T-helper 1 cell (primary cell): ENCODE measurements at places on chromosomes 5 and 9.

DNA sequence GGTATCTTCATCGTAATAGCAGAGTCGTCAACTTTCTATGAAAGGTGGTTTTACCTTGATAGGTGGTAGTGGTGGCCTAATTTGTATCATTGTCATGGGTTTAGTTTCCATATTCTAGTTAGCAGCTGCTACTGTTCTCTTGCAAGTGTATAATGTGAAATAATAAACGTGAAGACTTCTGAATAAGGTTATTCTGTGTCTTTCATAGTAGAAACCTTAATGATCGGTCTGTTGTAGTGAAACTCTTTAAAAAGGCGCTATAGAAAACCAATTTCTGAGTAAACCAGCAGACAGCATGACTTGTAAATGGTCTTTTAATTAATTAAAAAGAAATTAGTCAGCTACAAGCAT lies 1.6 kb downstream of the SET start:
- no peak for DNase-seq

DNA sequence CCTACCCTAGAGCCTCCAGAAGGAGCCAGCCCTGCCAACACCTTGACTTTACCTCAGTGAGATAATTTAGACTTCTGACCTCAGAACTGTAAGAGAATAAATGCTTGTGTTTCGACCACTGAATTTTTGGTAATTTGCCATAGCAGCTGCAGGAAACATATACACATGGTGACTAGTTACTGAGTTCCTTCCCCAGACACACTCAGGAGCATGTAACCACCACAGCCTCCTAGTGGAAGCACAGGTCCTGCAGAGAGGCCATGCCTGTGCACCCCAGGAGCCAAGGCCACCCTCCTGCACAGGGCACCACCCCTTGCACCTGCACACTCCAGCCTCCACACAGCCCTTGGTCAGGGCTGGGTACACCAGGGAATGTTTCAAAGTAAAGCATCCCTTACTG lies 7.6 kb upstream of the CAMSAP1 start:
- DNase-seq, result no peak

DNA sequence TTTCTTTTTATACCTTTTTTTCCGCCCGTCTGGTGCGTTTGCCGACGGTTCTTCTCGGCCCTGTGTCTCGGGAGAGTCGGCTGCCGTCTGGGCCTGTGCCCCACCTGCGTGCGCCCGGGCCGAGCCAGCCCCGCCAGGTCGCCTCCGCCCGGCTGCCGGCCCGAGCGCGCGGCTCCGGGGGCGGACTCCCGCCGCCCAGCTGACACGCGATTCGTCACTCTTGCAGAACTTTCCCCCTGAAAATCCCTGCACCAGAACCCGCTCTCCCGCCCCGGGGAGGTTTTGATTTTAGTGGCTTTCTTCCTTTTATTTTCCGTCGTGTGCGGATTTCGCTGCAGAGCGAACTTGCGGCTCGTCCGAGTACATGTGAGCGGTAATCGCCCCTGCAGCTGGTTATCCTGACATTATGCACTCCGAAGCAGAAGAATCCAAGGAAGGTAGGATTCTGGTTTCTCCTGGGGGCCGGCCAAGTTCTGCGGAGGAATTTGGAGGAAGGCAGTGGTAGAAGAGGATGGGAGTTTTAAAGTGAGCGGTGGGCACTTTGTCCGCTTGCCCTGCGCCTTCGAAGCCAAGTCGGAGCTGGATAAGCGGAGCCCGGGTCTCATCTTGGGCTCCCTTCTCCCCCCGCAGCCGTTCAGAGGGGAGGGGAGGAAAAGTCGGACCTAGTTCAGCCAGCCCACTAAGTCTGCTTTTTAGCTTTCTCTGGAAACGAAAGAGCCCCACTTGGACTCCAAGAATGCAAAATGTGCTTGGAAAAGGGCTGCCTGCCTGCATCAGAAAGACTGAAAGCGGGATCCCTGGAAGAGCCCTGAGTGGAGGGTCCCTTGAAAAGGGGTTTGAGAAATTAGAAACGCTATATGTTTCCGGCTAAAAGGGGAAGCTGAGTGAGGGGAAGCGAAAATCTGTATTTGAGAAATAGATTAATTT lies at the start of gene TNFAIP8:
TNFAIP8 (plus strand) TSS at position 335 of the 927 bp plus-strand sequence; CDS start at position 407, 72 bp downstream.
- peak; percentile 62 for DNase-seq

- no peak for DNase-seq
These were observed 63.7 kb downstream of the SLC1A1 start for GRCh38 chr9:4553951-4554381.

GRCh38 chr9:65437724-65438123 lies 152.7 kb upstream of the FOXD4L5 start:
- no peak for DNase-seq

DNA sequence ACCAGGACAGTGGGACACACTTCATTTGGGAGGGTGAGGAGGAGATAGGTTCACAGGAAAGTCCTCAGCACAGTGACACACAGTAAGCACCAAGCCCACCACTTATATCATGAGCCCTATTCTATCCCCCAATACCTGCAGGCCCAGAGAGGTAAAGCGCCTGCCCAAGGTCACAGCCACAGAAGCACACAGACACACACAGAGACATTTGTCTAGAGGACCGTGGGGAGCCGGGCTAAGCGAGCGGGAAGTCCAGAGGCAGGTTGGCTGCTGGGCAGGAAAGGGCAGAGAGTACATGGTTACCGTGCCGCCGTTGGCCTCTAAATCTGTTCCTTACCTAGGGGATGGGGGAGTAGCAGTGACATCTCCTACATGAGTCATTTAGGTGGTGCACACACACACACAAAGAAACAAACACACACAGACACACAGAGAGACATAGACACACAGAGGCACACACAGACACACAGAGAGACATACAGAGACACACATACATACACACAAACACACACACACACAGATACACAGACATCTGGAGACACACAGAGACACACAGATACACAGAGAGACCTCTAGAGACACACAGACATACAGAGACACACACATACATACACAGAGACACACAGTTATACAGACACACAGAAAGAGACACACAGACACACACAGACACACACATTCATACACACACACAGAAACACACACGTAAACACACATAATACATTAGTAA lies 15.9 kb upstream of the DUSP1 start:
- DNase-seq, result no peak

DNA sequence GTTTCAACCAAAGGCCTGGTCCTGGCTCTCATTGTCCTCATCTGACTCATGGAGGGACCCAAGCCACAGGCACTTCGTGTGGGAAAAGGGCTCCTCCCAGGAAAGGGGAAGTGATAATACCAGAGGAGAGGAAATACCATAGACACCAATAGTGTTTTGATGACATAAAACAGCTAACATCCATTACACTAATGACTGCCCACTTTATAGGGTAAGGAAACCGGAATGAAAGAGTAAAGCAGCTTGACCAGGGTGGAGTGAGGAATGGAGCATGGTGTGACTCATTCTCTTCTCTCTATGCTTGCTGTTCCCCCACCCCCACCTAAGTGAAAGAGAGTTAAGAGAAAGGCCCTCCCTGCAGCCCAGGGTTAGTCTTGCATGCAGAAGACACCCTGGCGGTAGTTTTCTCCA lies 67.4 kb upstream of the HRH2 start:
- DNase-seq, result no peak

DNA sequence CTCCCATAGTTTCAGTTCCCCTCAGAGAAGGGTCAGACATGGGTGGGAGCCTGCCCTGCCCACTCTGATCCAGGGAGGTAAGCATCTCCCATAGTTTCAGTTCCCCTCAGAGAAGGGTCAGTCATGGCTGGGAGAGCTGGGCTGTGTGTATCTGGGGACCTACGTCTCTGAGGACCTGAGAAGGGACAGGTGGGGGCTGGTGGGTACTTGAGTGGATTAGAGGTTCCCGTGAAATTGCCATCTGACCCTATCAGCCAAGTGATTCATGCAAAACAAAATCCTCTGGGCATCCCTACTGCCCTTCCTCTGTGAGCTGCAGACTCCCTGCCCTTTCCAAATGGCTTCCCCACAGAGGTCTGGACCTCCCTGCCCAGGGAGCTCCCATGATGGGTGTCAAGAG lies 3.9 kb downstream of the ENHO start:
- DNase-seq, result no peak

DNA sequence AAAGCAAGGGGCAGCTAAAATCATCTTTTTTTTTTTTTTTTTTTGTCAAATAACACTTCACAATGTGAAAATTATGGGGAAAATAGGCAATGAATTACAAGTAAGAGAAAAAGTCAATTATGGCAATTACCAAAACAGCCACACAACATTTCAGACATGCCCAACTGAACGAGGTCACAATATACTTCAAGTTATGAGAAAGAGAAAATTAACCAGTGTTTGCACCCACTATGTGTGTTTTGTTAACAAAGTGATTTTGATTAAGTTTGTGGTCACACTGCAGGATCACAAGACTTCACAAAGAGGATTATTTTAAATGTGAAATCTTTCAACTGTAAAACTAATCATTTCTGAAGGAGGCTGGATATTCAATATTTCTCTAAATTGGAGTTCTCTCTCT lies 1032.8 kb upstream of the DMAC1 start:
- DNase-seq, result no peak

GRCh38 chr5:132052520-132052919 lies 7.9 kb upstream of the IL3 start:
- no peak for DNase-seq

GRCh38 chr5:112219000-112219399 lies 200.1 kb downstream of the EPB41L4A start:
- DNase-seq, result no peak

- DNase-seq, result no peak
These were observed 154.1 kb upstream of the EFNA5 start for GRCh38 chr5:107824821-107825220.

DNA sequence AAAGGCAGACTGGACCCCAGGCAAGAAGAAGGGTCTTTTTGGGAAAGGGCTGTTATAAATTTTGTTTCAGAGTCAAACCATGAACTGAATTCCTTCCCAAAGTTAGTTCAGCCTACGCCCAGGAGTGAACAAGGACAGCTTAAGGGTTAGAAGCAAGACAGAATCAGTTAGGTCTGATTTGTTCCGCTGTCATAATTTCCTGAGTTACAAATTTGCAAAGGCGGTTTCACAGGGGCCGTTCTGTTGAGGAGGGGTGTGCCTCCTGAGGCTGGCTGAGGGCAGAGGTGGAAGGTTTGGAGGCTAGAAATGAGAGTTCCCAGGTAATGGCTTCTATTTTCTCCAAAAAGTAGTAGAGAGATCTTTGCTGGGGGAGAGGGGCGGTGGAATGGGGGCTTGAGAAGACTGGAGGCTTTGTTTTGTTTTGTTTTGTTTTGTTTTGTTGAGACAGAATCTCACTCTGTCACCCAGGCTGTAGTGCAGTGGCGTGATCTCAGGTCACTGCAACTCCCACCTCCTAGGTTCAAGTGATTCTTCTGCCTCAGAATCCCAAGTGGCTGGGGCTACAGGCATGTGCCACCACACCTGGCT lies 4.1 kb upstream of the CERCAM start:
- DNase-seq, result no peak

DNA sequence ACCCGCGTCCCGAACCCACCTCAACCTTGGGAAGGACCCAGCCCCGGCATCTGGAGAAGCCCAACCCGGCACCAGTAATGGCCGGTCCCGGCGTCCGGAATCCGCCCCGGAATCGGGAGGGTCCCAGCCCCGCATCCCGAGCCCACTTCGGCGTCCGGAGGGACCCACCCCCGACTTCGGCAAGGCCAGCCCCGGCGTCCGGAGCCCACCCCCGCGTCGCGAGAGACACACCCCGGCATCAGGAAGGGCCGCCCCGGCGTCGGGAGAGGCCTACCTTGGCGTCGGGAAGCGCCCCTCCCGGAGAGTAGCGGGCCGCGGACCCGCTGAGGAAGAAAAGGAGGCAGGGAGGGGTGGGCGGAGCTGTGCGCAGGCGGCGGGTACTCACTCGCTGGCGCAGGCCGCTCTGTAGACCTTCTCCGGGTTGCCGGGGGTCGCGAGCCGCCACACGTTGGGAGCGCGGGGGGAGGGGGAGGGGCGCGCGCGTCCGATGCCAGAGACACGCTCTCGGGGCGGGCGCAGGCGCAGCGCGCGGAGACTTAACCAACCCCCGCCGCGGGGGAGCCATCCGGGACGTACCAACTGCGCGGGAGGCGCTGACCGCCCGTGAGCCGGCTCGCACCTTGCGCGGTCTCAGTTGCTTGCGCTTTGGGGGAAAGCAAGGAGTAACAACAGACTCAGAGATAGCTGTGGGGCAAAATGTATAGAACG lies at the start of gene UIMC1:
UIMC1 (minus strand) TSS at position 515 of the 708 bp plus-strand sequence. CDS start 24,164 bp downstream, outside the sequence.
- DNase-seq, result peak; percentile 80

DNA sequence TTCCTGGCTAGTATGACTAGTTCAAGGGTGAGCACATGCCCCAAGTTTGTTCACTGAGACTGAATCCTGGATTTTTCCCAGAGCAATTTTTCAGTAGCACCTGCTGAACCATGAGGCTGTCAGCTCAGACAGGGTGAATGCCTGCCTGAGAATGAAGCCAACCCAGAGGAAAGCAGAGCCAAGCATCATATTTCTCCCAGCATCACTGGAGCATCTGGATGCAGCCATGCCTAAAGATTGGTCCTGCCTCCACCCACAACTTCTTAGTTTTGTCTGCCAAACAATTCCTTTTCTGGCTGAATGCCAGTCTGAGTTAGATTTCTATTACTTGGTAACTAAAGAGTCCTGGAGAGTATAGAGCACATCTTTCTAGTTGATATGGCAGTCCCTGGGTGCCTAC lies 343.6 kb downstream of the CSNK1G3 start:
- DNase-seq, result no peak

- no peak for DNase-seq
These were observed 2373.8 kb upstream of the ACO1 start for GRCh38 chr9:30010691-30011090.

DNA sequence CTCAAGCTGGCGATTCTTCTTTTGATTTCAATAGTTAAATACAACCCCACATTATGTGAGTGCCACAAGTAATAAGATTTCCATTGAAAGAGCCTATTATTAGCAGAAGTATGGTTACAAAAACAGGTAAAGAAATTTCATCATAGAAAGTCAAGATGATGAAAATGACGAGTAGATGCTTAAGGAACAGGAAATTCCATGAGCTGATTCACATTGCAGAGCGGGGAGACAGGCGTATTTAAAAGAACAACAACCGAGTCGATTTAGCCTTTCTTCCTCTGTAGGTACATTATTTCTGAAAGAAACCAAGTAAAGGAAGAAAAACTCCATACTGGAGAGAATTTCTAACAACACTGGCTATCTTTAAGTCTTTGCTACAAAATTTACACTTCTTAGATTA lies 310.4 kb downstream of the SLF1 start:
- no peak for DNase-seq

GRCh38 chr9:94159069-94159939 lies 75.0 kb downstream of the PTPDC1 start:
- no peak for DNase-seq

- no peak for DNase-seq
These were observed 107.5 kb downstream of the ROR2 start for GRCh38 chr9:91842358-91843049.

DNA sequence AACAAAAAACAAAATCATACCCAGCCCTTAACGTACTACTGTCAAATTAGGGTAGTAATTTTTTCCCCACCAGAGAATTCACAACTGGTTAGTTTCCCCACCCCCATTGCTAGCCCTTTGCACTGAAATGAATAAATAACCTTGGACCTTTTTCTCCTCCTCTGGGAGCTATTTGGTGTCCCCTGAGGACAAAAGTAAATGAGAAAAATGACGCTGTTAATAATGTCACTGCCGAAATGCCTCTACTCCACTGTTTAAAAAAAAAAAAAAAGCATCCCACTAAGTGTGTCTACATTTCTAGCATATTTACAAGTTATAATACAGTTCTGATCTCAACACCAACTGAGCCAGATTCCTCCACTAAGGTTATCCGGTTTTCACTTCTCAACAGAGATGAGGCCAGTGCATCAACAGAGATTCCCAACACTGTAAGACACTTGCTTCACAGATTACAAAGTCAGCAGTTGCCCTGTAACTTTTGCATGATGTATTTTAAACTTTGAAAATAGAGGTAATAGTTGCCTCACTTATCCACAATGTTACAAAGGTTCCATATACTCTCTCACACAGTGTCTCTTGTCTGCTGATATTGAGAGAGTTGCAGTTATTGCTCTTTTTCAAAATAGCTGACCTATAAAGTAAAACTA lies 5.1 kb upstream of the NFIB start:
- DNase-seq, result no peak
